WTC11 (cell line): ENCODE measurements at places on chromosomes 16 and 17. TPM values are rescaled to one million over a fixed set of nuclear protein-coding genes. Genes with fewer than 3 reads are reported as not detected.

GRCh38 chr17:11901931-11902330 is 95.3 kb downstream of the ZNF18 start:
- H3K36me3 ChIP-seq, result peaks cover 3% of the 10 kb centered on the region
- no peaks in the 10 kb centered on the region; the same call in 1 of the 2 replicates for H3K27me3 ChIP-seq
- peaks cover 13% of the 10 kb centered on the region for H3K4me1 ChIP-seq
- H3K4me3 ChIP-seq, result no peak overlapping the region
- DNase-seq, result no peak

DNA sequence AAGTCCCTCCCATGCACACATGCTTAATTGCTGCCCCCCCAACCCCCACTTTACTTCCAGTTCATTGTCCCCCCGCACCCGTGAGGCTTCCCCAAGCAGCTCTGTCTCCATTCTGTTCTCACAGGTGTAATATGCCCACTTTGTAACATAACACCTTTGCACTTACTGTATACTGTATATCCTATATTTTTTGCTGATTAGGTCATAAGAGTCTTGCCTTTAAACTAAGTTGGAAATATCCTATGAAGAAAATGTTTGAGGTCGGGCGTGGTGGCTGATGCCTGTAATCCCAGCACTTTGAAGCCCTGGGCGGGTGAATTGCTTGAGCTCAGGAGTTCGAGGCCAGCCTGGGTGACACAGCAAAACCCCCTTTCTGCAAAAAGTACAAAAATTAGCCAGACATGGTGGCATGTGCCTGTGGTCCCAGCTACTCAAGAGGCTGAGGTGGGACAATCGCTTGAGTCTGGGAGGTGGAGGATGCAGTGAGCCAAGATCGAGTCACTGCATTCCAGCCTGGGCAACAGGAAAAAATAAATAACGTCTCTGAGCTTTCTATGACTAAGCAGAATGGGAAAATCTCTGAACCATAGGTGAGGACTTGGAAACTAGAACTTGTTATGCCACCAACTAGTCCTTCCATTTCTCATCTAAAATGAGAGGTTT is 76.1 kb downstream of the TNRC6C start:
- H3K36me3 ChIP-seq, result peaks cover 67% of the 10 kb centered on the region
- no peaks in the 10 kb centered on the region for H3K27me3 ChIP-seq
- no peak for DNase-seq
- peaks cover 2% of the 10 kb centered on the region; the same call in 1 of the 2 replicates for H3K4me1 ChIP-seq
- no peak overlapping the region for H3K4me3 ChIP-seq

GRCh38 chr17:66978514-66979061 is 14.1 kb downstream of the CACNG4 start:
- DNase-seq, result no peak
- H3K4me3 ChIP-seq, result no peak overlapping the region
- no peaks in the 10 kb centered on the region; the same call in 1 of the 2 replicates for H3K36me3 ChIP-seq
- peaks cover 13% of the 10 kb centered on the region for H3K4me1 ChIP-seq
- H3K27ac ChIP-seq, result no peak overlapping the region
- no peaks in the 10 kb centered on the region for H3K27me3 ChIP-seq

Gene CDK5R1
- 9.0 to 9.9 TPM (median 9.2 TPM) in 3 replicates for total RNA-seq

DNA sequence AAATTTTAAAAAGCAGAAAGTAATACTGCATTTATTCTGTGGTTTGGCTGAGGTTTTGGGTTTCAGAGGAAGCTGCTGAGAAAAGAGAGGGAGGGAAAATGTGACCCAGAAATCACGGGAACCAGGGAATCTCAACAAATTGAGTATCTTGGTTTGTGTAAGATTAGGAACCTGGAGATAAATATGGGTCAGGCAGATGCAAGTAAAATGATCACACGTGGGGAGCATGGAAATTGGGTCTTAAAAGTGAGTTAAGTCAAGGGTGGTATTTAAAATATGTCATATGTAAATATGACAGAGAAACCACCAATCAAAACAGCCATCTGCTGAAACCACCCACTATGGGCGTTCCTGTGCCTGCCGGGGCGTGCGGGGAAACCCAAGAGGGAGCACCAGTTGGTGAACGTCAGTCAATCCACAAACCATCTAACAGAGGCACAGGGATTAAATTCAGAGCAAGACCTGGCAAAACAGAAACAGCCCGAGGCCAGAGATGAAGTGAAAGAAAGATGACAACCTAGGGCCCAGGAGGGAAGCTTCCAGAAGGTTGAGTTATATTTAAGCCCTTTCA is 33.4 kb downstream of the CDH13 start:
- H3K4me1 ChIP-seq, result peaks cover 25% of the 10 kb centered on the region
- no peaks in the 10 kb centered on the region for H3K36me3 ChIP-seq
- H3K27me3 ChIP-seq, result no peaks in the 10 kb centered on the region; the same call in 1 of the 2 replicates
- no peak overlapping the region for H3K4me3 ChIP-seq
- no peak for DNase-seq
- H3K27ac ChIP-seq, result no peak overlapping the region

Gene EPN3
- 6.9 to 8.8 TPM (median 8.1 TPM) in 3 replicates for total RNA-seq

Gene LITAFD
- not detected in 3 replicates for total RNA-seq

GRCh38 chr17:30493780-30494179 is 16.6 kb downstream of the GOSR1 start:
- H3K36me3 ChIP-seq, result peaks cover 64% of the 10 kb centered on the region
- H3K27me3 ChIP-seq, result no peaks in the 10 kb centered on the region
- no peak overlapping the region for H3K4me3 ChIP-seq
- DNase-seq, result no peak
- H3K27ac ChIP-seq, result no peak overlapping the region

Gene FUS
- total RNA-seq, result 631 to 770 TPM (median 679 TPM) in 3 replicates
